AG09309 (cell line): ENCODE measurements at places on chromosomes 6 and 20.

GRCh38 chr6:88763160-88763559, 200.3 kb downstream of the RNGTT start:
- no peak for DNase-seq

DNA sequence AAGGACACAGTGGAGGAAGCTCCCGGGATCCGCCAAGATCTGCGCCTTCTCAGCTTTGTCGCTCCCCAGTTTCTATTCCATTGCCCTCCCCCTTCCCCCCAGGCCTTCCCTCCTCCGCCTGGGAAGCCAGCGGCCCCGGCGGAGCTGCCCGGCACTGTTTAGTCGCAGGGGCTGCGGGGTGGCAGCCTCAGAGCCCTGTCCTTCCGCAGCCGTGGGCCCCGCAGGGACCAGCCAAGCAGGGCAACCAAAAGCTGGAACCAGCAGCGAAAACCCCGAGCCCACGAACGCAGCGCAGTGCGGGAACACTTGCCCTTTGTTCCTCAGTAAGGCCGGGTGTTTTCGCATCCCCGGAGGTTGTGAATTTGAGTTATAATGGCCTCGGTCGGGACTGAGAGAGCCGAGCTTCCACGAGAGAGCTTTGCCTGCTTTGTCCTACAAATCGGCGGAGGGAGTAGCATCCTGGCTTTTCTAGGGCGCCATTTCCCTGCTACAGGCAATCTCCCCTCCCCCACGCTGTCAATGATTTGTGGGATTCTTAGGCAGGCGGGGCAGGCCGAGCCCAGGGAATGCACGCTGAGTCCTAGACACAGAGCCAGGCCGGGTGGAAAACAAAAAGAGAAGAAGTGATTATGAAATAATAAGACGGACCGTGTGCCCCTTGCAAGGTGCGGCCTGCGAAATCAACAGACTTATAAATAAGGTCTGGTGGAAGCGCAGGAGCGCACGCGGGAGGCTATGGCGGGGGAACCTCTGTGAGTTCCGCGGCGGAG, 4.0 kb upstream of the TUBB2B start:
- no peak for DNase-seq

DNA sequence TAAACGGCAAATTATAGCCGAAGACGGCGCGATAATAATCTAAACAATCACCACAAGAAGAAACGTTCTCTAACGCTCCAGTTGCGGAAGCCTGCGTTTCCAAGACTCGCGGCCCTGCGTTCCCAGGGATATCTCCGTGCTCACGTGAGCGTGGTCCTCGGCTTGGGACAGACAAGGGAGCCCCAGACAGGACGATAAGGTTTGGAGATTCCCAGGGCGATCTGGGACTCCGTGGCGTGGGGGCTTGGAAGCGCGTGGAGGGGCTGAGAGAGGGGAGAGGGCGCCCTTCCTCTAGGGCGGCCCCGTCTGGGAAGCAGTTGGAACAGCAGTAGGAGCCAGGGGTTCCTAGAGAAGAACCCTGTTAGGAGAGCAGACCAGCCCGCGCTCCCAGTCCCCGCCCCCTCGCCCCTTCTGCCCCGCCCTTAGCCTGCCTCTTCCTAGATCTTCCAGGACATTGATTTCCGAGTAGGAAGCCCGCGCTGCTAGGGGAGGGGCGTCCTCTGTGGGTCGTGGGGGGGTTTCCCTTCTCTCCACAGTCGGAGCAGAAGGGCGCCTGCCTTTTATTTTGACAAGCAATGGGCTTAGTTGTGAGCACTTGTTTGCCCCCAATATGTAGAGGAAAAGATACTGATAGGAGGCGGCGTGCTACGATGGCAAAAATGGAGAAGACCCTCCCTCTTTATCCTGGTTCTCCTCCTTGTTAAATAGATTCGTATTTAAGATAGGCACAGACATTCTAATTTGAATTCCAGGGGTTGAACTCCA, 10.6 kb downstream of the NRN1 start:
- DNase-seq, result no peak

DNA sequence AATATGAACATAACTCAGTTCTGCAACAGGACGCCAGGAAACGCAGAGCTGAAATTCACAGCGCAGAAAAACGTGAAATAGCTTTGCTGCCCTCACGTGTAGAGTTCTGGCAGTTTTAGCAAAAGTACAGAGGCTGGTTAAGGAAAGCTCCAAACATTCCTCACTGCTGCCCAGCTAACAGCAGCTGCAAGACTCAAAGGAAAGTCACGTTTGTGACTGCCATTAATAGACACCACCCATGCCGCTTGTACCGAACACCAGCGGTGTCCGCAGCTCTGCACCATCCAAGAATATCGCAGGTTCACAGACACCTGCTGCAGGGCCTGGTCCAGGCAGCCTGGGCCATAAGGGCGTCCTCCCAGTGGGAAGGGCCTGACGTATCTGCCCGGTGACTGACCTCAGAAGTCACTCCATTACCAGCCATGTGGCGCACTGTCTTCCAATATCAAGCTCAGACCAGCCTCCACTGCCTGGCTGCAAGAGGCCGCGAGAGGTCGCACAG, 61.4 kb downstream of the WDR27 start:
- DNase-seq, result peak; percentile 24

DNA sequence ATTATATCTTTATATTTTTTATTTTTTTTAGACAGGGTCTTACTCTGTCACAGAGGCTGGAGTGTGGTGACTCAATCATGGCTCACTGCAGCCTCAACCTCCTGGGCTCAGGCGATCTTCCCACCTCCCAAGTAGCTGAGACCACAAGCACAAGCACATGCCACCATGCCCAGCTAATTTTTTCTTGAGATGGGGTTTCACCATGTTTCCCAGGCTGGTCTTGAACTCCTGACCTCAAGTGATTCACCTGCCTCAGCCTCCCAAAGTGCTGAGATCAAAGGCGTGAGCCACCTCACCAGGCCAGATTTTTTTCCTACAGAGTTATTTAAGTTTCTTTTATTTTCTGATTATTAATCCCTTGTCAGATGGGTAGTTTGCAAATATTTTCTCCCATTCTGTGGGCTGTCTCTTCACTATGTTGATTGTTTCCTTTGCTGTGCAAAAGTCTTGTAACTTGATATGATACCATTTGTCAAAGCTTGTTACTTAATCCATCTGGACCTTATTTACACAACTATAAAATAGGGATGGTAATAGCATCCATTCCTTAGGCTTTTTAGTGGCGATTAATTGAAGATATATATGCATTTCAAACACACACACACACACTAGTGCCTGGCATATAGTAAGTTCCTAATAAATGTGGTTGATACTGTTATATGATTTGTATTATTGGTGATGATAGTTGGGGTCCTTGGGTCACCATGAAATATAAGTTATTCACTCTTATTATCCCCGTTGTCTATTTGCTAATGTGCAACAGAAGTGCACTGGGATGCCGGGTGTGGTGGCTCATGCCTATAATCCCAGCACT, 187.1 kb downstream of the BCAS1 start:
- DNase-seq, result no peak

- peak; percentile 40 for DNase-seq
Measured at GRCh38 chr6:722077-722524, 29.2 kb upstream of the EXOC2 start.

DNA sequence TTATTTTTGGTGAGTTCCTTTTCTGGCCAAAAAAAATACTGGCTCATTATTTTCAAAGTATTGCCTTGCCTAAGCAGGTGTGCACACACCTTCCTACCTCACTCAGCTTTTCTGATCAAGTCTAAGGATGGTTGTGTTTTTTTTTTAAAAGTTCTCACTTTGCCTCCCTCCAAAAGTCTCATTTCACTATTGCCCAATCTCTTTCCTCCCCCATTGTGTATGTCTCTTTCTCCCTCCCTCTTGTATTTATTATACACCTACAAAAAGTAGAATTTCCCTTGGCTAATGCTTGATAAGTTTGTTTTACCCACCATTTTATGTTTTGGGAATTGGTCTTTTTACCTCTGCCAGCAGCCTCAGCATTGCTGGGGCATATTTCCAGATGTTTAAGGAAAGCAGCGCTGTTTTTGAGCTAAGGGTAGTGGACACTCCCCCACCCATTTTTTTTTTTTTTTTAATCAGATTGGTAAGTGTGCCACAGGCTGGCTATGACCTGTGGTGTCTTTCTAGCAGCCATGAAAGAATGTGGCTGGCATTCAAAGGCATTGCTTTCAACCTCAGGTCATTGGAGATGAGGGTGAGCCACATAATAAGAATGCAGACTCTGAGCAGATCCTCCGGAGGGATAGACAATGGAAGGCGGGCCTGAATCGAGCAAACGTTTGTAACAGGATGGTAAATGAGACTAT, 668.6 kb downstream of the UTRN start:
- DNase-seq, result peak; percentile 14

DNA sequence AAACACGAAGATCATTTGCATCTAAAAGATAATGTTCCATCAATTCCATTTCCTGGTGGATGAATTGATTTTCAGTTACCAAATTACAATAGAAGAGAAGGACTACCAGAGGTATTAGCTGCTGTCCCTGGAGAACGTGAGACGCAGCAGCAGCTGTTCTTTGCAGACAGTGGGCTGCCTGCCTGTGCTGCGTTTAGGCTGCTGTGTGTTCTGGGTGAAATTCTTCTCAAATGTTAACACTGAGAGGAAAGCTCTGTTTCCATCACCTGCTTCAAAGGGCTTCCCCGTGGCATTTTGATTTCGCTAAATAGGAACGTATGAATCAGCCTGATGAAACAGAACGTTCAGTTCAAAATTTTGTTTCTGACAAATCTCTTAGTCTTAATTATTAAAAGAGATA, 362.2 kb downstream of the C6orf118 start:
- no peak for DNase-seq

GRCh38 chr20:58889334-58889760, 36.8 kb downstream of the GNAS start:
- no peak for DNase-seq

- peak; percentile 99 for DNase-seq
Measured at GRCh38 chr6:80425089-80425823, 318.8 kb downstream of the BCKDHB start.

DNA sequence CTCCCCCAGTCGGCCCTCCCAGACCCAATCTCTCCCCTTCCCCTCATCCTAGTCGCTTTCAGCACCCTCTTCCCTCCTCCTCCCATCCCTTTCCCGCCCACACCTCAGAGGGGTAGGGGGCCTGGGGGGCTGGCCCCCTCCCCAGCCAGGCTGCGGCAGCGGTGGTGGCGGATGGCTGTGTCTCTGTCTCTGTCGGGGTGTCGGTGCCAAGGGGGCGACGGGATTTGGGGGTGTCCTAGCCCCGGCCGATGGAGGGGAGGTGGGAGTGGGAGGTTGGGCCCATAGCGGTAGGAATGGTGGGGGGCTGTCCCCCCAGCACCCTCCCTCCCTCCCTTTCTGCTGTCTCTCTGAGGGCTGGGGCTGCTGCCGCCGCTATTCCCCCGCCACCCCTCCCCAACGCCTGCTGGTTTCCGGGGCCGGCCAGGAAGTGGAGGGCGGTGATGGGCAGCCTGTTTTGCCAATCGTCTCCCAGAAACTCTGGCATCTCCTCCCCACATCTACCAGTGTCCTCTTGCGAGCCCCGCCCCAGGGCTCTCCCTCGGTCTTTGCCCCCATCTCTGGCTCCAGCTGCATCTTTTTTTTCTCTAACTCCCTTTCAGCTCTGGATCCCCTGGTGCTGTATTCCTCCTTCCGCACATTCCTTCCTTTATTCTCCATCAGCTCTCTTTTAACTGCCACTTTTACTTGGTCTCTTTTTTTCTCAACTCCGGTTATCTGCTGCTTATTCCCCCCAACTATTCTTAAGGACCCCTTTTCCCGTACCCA, at the start of gene AGPAT1:
TSS of gene AGPAT1 (minus strand) at position 374 of the 765 bp plus-strand sequence. CDS start 4,588 bp downstream, outside the sequence.
- peak; percentile 93 for DNase-seq

GRCh38 chr6:109139109-109139508, 43.8 kb downstream of the CEP57L1 start:
- peak; percentile 38 for DNase-seq

- no peak for DNase-seq
Measured at GRCh38 chr6:131937226-131937625, 13.9 kb downstream of the CCN2 start.

- DNase-seq, result peak; percentile 94
Measured at GRCh38 chr6:169172456-169172855, 81.2 kb downstream of the THBS2 start.
